Left cardiac atrium (tissue), 4 donors: ENCODE measurements at places on chromosomes 1 and 21.

GRCh38 chr1:98147280-98147679, 226.4 kb upstream of the DPYD start:
- DNase-seq = no peak

GRCh38 chr1:225709101-225709500, 56.2 kb upstream of the ENAH start:
- no peak for DNase-seq

DNA sequence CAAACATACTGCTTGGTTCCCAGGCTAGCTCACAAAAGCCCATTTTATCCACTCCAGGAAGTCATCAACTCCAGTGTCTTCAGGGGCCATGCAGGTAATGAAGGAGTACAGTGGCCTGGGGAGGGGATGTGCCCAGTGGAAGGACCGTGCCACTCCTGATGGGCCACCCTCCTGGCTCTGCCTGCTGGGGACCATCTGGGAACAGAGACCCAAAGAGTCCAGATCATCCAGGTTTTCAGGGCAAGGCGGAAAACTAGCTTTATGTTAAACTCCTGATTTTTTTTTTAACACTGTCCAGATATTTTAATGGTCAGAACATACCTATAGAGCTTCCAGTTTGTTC, 75.6 kb downstream of the CD46 start:
- DNase-seq = no peak

GRCh38 chr1:160866001-160866694, 3.5 kb upstream of the CD244 start:
- DNase-seq = no peak

DNA sequence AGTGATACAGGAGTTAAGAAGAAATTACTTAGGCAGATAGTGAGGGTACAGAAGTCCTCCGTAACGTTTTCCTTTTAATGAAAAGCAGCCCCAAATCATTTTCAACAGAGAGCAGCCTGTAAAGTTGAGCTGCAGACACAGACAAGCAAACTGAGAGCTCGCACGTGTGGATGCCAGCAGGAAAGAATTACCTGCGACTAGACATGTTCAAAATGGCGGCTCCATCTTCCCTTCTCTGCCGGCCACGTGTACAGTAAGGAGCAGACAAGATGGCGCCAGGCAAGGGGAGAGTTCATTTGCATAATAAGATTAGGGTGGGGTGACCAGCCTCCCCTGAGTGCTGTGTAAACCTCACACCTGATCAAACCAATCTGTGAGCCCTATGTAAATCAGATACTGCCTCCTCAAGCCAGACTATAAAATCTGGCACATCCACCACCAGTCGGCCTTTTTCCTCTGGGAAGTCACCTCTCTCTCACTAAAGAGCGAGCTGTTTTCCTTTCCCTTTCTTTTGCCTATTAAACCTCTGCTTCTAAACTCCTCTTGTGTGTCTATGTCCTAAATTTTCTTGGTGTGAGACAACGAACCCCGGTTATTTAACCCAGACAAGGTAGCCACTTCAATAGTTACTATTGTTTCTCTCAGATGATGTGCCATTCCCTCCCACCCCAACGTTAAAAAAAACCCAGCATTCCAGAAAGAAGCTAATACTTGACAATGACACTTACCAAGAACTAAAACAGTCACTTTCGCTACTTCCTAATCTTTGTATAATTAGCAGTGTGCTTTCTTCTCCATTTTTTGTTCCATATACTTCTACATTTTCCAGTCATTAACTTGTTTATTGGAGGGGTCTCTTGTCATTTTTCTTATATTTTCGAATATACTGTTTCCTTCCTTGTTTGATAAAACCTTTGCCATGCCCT, 27.4 kb downstream of the DUSP10 start:
- no peak for DNase-seq

DNA sequence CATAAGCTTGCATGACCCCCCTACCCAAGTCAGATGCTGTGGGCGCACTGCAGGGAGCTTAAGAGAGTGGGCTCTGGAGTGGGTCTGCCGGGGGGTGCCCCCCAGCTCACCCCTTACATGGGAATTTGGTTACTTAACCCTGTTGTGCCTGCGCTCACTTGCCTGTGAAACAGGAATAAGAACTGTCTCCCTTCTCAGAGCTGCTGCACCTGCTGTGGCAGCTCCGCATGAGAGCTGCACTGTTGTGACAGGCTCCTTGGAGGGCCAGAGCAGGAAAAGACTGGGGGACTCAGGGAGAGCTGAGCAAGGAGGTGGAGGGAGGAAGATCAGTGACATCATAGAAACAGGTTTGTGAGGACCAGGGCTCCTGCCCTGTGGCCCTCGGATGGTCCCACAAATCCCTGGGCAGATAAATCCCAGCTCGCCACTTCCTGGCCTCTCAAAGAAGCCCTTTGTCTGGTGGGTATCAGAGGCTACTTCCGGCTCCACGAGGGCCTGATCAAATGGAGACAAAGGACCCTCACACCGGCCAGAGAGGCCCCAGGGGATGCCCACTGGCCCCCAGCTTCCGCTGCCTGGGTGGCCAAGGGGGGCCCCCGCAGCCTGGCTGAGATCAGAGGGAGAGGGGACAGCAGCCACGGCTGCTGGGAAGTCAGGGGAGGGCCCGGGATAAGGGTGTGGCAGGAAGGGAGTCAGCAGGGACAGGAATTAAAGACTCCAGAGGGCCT, 28.9 kb upstream of the LAPTM5 start:
- peak; percentile 54 for DNase-seq

DNA sequence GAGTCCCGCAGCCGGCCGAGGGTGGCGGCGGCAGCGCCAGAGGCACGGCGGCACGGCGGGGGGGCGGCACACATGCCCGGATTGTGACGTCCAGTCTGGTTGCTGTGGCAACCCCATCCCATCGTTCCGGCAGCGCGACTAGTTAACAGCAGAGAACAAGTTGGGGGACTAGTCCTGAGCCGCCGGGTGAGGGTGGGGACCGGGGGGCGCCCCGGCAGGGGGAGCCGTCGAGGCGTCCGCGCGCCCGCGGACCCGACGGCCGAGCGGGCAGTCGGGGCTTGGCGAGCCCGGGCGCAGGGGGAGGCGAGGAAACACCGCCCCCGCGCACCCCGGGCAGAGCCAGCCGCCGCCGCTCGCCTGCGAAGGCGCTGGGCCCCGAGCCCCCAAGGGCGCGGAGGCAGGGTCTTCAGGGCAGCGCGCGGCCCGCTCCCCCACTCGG, at the start of gene CHD5:
Gene CHD5, minus strand, starts transcription at position 54 of the 439 bp plus-strand sequence. CDS start 298 bp downstream, outside the sequence.
- no peak for DNase-seq

- DNase-seq = no peak
Measured at GRCh38 chr1:25098717-25099116, 133.6 kb downstream of the SYF2 start.

DNA sequence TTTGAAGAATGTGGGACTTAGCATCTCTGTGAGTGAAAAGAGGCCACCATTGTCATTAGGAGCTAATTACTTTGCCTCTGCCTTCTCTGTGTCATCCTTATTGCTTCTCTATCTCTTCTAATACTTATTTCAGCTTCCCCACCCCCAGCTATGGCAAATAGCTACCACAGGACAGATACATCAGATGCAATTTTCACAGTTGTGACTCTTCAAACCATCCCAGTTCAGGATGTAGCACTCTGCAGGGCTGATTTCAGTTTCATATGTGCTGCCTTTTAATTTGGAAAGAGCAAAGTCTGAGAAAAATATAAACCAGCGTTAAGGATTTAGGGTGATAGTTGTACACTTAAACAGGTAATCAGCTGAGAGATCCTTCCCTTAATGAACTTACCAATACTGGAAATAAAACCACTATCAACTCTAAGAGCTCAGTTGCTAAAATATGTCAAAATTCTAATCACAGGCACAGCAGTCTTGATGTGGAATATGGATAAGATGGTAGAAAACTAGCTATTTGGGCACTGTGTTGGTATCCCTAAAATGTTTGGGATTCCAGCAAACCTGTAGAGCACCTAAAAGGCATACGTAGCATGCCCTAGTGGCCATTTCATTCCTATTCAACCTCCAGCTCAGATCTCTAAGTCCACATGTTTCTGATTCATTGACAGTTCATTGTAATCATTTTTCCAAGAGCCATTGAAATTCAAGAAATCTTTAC, 148.4 kb downstream of the SYT2 start:
- DNase-seq = no peak

DNA sequence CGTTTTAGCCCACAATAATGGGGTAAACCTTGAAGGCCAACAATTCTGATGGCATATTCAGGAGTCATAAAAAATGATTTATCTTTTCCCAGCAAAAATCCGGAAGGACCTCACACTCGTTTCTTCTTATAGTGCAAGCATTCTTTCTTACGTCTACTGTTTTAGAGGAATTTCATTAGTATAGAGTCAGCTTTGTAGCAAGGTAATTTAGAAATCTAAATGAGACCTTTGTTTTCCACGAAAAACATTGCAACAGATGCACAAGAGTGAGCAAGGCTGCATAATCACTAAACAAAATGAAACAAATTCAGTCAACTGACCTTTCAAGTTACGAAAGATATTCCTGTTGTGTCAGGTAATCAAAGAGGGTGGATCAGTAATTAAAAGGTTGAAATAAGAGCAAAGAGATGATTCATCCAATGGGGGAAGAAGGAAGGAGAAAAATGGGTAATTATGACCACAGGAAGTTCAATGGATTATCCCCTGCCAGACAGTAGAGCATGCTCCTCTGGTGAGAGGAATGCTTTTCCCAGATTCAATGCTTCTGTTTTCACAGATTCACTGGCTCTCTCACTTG, 560 bp upstream of the CSDE1 start:
- no peak for DNase-seq

- peak; percentile 58 for DNase-seq
Measured at GRCh38 chr1:206674745-206675175, 9.9 kb upstream of the MAPKAPK2 start.

DNA sequence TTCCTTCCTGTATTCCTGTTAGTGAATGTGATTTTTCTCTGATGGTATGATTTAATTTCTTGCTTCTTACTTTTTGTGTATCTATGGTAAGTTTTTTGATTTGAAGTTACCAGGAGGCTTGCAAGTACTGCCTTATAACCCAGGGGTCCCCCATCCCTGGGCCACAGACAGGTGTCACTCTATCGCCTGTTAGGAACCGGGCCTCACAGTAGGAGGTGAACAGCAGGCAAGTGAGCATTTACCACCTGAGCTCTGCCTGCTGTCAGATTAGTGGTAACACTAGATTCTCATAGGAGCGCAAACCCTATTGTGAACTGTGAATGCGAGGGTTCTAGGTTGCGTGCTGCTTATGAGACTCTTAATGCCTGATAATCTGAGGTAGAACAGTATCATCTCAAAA, 143.3 kb downstream of the RPS6KC1 start:
- DNase-seq = no peak

DNA sequence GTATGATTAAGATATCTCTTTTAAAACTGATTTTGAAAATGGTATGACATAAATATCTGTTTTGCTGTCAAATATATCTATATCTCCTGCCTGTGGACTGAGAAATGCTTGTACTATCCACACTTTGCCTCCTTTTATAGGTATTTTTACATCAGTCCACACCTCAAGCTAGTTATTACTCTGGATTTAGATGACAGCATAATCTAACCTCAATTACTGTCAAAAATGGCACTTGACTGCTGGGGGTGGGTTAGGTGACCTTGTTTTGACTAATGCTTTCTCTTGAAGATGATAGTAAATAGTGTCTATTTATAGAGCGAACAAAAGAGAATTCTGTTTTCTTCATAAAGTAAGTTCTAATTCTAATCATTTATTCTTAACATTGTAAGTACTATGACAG, 9.1 kb downstream of the ADGRL2 start:
- DNase-seq = no peak

- no peak for DNase-seq
Measured at GRCh38 chr1:1361982-1362423, 3.6 kb upstream of the MXRA8 start.

DNA sequence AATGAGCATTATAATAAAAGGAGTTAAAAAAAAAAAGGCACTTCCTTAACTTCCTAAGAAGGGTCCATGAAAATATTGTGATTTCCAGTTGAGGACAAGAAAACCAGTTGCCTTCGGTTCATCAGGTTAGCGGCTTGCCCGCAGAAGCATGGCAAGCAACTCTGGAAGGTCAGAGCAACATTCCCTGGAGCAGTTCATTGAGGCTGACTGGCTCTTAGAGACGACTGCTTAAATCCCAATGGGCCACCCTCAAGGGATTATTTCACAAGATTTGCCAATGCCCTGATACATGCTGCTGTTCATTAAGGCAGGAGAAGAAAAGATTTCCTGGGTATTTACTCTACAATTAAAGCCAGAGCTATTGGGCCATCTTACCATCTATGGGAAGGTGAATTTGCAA, 29.0 kb upstream of the CASQ2 start:
- no peak for DNase-seq

GRCh38 chr1:104466068-104466467, 716.4 kb downstream of the AMY1C start:
- no peak for DNase-seq

DNA sequence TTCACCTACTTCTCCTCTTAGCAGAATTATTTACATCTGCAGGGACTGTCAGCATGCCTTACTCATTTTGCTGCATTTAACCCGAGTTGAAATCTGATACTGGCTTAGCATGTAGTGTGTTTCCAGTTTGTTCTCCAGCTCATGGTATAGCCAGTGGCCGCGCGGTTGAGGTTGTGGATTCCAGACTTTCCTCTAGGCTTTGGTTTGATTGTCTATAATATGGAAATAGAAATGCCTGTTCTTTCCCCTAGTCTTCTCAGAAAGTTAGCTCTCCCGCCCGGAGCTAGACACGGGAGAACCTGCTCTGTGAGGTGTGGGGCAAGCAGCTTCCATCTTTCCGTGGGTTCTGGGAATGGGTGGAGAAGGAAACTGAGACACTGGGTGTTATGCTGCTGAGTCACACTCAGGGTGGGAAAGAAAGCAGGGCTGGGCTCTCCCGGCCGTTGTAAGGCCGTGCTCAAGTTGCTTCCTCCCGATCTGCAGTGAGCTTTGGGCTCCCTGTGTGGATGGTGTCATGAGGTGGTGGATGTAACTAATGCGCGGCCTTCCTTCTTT, 206.8 kb upstream of the TMEM51 start:
- DNase-seq = peak; percentile 48

- no peak for DNase-seq
Measured at GRCh38 chr21:29379517-29380054, 80.9 kb downstream of the BACH1 start.

- DNase-seq = no peak
Measured at GRCh38 chr1:201753492-201753891, 75.5 kb upstream of the IPO9 start.

DNA sequence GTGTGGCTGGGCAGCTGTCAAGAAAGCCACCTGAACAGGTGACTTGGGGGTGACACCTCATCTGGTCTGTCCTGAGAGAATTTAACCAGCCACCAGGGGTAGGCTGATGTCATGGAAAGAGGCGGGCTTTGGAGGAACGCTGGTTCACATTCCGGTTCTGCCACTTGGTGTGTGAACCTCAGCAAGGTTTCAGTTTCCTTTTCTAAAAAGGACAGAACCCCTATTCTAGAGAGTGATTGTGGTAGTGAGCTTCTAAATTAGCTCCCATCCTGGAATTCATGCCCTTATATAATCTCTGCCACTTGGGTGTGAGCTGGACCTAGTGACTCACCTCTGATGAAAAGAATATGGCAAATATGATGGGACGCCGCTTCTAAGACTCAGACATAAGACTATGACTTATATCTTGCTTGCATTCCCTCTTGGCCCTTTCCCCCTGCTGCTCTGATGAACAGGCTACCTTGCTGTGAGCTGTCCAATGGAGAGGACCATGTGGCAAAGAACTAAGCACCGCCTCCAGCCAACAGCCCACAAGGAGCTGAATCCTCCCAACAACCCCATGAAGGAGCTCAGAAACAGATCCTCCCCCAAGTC, 332.1 kb downstream of the RRAGC start:
- no peak for DNase-seq

- no peak for DNase-seq
Measured at GRCh38 chr1:192826791-192827546, 18.1 kb downstream of the RGS2 start.
